ENCODE measurements at places on chromosomes 1 and 21.

GRCh38 chr1:224753491-224753890 lies 137.4 kb downstream of the CNIH3 start:
- no peak for DNase-seq

- DNase-seq: no peak
Measured at GRCh38 chr1:42758641-42759040, 8.2 kb downstream of the P3H1 start.

DNA sequence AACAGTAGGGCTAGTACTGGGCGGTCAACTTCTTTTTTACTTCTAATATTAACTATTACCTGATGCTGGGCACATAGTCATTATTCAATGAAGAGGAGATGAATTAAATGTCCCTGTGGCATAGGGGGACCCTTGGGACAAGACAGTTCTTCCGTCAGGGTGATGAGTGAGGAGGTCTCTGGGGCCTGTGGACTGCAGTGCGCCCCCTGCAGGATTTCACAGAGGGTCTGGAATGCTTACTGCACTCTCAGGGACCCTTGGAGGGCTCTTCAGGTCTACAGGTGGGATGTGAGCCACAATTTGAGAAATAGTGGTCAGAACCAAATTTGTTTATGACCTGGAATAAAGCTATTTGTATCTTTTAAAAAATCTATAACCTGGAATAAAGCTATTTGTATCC lies 149.4 kb downstream of the FAM78B start:
- no peak for DNase-seq

DNA sequence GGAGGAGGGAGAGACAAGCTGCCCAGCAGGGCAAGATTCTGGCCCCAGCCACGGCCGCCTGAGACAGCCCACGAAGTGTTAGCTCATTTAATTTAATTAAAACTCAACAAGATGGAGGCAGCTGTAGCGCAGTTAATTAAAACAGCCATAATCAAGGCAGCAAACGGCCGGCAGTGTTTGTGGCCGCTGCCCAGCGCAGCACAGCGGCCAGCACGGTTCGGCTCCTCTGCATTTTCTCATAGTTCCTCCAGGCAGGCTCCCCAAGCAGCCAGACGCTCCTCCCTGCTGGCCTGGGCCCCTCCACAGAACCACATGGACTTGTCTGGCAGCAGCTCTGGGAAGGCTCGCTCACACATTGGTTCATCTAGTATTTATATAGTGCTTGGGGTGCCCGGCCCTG lies 40.0 kb downstream of the PTPRF start:
- DNase-seq: no peak

GRCh38 chr1:41682845-41683625 lies 198.6 kb upstream of the EDN2 start:
- DNase-seq: no peak

DNA sequence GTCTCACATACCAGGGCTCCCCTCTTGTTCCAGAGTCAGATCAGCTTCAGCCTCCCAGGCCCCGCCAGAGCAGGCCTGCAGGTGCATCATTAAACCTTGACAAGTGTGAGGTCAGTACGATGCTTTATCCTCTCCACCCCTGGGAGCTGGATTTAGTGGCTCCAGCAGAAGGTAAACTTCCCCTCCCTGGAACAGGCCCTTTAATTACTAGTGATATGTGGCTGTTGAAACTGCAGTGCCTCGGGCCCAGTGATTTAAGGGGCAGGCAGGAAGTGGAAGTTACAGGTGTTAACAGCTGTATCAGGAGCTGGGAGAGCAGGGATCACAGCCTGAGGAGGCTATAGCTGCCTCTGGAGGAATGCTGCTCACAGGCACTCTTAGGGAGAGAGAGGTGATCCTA lies 132.4 kb upstream of the KLHDC7A start:
- no peak for DNase-seq

GRCh38 chr1:82979593-82980236 lies 1019.2 kb downstream of the TTLL7 start:
- no peak for DNase-seq

DNA sequence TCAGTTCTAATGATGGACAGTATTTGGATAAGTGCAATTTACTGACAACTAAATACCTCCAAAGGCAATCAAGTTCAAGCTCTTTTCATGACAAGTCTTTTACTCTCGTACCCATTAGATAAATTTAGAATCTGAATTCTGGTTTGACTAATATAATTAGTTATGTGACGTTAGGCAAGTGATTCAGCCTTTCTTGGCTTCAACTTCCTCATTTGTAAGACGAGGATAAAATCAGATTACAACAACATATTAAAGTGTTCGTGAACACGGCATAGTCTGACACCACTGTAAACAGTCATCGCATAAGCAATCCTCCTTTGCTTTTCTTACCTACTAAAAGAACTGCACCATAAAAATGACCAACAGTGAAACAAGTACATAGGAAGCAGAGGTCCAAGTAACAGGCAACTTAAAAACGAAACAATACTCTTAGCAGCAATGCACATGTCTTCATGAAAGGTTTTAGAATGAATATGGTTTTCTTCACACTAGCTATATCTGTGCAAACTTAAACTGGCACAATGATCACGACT lies 25.7 kb downstream of the COA6 start:
- peak; percentile 9 for DNase-seq

- no peak for DNase-seq
Measured at GRCh38 chr1:38041936-38042834, 4.4 kb downstream of the POU3F1 start.

GRCh38 chr1:186566140-186566855 lies 105.4 kb upstream of the PDC start:
- no peak for DNase-seq

All from renal cortical epithelial cell (primary cell).